NCI-H1436 treated with DMSO at 0.1 percent for 48 hours (cell line): ENCODE measurements at places on chromosomes 2 and 18.

DNA sequence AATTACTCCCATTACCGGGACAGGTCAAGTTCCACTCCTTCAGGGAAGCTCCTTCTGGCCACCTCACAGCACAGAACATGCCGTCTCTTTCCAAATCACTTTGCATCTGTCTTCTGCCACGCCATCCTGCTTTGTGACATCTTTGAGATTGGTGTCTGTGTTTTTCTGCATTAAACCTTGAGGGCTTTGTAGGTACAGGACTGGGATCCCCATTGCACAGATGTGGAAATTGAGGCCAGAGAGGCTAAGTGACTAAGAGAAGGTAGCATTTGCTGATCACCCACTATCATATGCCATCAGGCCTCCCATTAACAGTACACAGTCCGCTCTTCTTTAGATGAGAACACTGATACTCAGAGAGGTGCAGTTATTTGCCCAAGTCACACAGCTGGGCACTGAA, 9.5 kb upstream of the CYP27C1 start:
- no peak for DNase-seq

- no peak for DNase-seq
These were observed 5.4 kb upstream of the TOGARAM2 start for GRCh38 chr2:28975671-28976070.

DNA sequence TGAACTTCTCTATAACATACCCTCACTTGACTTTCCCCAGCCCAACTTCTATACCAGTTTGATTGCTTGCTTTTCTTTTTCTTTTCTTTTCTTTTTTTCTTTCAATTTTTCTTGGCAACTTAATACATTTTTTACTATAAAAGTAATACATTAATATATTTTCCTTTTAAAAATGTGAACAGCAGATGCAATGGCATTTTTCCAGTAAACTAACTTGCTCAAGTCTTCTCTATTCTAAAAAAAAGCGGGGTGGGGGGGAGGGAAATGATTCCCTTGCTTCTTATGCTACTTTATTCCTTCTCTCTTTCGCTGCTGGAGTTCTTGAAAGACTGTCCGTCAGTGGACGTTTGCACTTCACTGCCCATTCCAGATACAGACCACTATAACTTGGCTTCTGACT, 70.5 kb downstream of the RBMS1 start:
- DNase-seq: no peak

GRCh38 chr2:112782234-112782799, 2.0 kb downstream of the IL1A start:
- no peak for DNase-seq

- no peak for DNase-seq
These were observed 617.8 kb downstream of the TRIB2 start for GRCh38 chr2:13334545-13334944.

GRCh38 chr2:24403168-24403831, 43.0 kb upstream of the ITSN2 start:
- DNase-seq: no peak

DNA sequence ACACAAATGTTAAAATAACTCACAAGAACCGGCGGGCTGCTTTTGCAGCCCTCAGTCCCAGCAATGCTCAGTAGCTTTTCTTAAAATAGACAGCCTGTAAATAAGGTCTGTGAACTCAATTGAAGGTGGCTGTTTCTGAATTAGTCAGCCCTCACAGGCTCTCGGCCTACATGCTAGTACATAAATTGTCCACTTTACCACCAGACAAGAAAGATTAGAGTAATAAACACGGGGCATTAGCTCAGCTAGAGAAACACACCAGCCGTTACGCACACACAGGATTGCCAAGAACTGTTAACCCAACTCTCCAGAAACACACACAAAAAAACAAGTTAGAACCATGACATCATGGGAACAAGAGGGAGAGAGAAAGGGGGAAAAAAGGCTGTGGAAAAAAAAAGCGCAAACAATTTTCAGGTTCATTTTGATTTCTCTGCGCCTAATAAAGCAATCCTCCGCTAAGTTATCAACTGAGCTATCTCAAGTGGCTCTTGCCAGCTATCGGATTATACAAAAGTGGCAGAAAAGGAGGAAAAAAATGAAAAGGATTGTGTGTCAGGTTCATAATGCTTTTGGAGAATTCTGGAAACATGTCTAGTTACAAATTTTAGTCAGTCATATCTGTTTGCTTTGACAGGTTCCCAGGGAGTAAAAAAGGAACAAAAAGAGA, 89.1 kb downstream of the ZEB2 start:
- DNase-seq: no peak

DNA sequence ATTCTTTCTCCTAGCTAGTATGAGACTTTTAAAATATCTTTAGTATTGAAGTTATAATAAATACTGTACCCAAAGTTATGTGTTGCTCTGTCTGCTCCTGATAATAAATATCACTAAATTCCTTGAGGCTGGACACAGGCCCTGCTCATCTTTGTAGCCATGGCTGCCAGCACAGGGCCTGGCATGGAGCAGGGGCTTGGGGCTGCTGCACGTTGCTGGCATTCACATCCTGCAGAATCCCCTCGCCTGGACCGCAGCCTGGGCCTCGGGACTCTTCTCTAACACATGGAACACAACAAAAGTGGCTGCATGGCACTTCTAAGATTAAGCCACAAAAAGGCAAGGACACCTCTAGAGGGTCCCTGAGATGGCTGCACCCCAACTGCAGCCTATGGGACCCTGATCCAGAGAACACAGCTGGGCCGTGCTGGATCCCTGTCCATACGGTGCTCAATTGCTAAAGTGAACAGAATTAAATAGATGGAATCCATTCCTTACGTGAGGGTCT, 477.5 kb upstream of the MYT1L start:
- no peak for DNase-seq

DNA sequence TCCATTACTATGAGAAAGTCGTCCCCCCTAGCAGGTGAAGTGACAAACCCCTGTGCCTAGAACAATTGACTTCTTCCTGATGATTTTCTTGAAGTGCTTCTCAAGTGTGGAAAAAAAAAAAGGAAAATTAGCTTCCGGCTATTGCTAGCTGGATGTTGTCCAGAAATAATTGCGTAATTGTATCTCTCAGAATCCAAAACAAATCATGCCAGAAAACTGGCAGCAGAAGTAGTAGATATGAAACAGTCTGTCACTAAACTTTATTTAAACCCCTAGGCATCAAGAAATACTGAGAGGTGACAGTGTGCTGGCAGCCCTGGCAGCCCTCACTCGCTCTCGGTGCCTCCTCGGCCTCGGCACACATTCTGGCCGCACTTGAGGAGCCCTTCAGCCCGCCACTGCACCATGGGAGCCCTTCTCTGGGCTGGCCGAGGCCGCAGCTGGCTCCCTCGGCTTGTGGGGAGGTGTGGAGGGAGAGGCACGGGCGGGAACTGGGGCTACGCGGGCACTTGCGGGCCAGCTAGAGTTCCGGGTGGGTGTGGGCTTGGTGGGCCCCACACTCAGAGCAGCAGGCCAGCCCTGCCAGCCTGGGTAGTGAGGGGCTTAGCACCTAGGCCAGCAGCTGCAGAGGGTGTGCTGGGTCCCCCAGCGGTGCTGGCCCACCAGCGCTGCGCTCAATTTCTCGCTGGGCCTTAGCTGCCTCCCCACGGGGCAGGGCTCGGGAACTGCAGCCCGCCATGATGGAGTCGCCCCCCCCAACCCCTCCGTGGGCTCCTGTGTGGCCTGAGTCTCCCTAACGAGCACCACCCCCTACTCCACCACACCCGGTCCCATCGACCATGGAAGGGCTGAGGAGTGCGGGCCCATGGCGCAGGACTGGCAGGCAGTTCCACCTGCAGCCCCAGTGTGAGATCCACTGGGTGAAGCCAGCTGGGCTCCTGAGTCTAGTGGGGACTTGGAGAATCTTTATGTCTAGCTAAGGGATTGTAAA, 80.5 kb upstream of the ABCA12 start:
- DNase-seq: no peak

DNA sequence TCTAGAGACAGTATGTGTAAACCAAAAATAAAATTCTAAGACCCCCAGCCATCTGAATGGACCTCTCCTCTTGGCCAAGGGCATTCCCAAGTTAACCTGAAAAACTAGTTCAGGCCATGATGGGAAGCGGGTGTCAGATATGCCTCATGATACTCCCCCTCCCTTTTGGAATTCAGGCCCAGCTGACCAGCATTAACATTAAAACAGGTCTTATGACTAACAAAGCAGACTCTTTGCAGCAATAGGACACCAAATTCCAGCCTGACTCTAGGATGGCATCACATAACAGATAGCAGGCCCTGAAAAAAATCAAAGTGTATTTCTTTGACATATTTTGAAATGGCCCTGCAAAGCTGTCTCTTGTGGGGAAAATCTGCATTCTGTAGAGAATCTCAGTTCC, 73.3 kb upstream of the L3MBTL4 start:
- no peak for DNase-seq

- DNase-seq: no peak
These were observed 98.2 kb upstream of the STK39 start for GRCh38 chr2:168345601-168346000.

DNA sequence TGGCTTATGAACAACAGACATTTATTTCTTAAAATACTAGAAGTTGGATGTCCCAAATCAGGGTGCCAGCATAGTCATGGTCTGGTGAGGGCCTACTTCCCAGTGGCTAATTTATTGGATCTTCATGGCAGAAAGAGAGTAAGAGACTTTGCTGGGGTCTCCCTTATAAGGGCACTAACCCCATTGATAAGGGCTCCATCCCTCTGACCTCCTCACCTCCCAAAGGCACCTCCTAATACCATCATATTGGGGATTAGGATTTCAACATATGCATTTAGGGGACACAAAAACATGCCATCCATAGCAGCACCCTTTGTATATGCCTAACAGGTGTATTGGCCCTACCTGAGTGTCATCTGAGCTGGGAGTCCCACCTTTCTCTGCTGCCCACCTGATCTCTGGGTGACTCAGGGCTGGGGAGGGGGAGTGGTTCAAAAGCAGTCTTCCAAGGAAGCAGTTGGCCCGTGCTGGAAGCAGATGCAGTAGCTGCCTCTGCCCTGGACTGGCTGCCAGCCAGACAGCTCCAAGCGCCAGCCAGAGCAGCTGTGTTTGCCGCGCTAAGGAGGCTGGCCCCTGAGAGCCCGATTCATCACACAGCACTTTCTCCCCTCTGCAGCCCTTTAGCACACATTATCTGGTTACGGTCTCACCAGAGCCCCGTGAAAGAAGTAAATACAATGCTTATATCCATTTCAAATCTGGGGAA, 84.6 kb downstream of the SMAD7 start:
- DNase-seq: no peak

- DNase-seq: no peak
These were observed 4.5 kb downstream of the EMX1 start for GRCh38 chr2:72921853-72922252.

DNA sequence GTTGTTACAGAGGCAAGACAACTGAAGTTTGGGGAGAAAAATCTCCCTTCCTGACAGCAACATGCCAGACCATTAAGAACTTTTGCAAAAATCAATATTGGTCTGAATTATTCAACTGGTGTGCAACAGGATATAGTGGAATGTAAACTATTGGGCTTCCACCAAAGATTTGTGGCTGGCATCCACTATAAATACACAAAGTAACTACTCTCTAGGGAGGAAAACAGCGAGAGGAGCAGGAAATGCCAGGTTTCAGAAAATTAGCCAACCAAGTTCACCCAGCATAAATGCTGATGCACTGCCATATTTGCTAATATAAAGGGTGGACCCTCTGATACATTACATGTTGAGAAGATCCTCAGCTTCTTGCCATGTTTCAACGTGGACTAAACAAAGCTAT, 267.6 kb upstream of the LYPD1 start:
- no peak for DNase-seq

DNA sequence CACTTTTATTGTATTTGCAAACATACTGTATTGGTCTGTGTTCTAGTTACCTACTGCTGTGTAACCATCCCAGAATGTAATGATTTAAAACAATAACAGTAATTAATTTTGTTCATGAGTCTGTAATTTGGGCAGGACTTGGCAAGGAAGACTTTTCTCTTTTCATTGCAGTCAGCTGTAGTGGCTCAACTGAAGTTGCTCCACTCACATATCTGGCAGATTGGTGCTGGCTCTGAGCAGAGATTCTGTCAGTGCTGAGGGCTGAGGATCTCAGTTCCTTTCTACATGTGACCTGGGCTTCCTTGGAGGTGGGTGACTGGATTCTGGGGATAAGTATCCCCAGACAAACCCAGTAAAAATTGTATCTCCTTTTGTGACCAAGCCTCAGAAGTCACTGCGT, 26.6 kb downstream of the PTPN4 start:
- DNase-seq: no peak

- no peak for DNase-seq
These were observed 263.4 kb upstream of the MEIS1 start for GRCh38 chr2:66171530-66171929.

DNA sequence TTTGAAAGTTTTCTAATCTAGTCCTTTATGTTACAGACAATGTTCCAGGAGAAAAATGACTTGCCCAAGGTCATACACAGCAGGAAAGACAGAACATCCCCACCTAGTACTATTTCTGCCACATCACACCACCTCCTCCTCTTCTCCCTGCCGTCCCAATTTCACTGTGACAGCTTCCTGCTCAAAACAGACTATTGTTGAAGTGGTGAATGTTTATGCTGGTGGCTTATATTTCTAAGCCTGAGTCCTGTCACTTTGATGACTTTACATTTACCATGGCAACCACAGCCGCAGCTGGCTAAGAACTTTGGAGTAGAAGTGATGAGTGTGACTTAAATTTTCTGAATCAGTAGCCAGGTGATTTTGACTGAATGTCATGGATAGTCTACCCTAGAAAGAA, 10.0 kb downstream of the GALNT5 start:
- no peak for DNase-seq

DNA sequence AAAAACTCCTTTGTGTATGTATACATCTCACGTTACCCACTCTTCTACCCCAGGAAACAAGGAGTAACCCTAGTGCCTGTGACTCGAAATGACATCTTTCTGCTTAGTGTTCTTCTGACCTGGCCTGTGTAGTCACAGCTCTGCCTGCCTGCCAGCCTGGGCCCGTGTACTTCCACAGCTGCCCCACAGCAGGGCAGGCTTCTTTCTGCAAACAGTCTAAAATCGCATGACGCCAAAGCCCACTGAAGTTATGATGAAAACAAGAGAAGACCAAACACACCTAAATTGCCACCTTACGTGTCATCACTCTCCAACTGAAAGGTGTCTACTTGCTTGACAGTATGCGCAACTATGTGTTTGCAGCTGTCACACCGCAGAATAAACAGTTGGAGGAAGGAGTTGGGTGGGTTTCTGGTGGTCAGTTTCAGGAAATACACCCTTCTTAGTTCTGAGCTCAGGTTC, 1.5 kb downstream of the GAREM1 start:
- DNase-seq: no peak

GRCh38 chr2:6297238-6297637, 568.5 kb downstream of the CMPK2 start:
- no peak for DNase-seq
